Stimulated activated CD4-positive, alpha-beta T cell treated with anti-CD3 and anti-CD28 coated beads, Interleukin-4, amount 100 ng/mL, for 4 hours (primary cell): ENCODE measurements at places on chromosomes 11 and 22.

- peak; percentile 54 for DNase-seq
Observed at GRCh38 chr22:37162221-37163095, 12.7 kb upstream of the IL2RB start.

DNA sequence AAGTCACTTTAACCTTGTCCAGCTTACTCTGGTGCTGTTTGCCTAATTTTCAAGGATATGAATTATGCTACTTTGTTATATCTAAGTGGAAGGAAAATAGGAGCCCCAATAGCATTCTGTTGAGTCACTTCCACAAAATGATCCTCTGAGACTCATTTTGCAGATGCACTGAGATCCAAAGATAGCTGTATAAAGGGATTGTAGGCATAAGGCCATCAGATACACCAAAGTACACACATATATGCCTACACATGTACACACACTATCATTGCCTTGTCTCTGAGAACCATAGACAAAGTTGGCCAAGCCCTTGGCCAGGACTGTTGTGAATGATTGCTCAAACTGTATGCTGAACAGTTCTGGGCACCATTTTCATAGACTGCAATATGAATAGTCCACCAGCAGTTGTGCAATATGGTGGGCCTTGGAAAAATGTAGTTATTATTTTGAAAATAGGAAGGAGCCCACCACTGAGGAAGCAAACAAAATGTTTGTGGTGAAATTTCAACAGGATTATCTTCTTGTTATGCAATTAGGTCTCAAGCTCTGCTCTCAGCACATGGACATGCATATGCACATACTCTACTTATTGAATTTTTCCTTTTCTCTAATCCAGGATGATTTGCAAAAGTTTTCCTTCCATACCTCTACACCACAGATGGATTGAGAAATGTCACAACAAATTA lies 186.0 kb upstream of the CTSC start:
- DNase-seq, result no peak

GRCh38 chr11:122852074-122852795 lies 13.9 kb downstream of the CRTAM start:
- DNase-seq, result no peak

GRCh38 chr11:57424137-57424791 lies 2.7 kb downstream of the SLC43A3 start:
- DNase-seq, result no peak

DNA sequence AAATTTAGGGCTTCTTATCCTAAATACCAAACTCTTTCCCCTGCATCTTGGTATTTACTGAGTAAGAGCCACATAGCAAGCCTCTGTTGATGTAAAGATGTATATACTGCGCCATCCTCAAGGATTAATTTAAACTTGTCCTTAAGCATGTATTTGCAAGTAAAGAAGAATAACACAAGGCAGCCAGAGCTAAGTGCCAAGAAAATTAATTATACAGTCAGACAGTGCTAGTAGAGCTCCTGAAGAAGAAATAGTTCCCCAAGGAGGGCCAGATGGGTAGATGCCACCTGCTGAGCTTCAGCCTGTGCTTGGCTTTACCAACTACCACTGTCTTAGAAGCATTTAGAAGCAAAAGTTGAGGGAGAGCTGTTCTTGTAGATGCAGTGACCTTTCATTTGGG lies 470.0 kb downstream of the BUD13 start:
- DNase-seq, result no peak

- DNase-seq, result no peak
Observed at GRCh38 chr11:114280696-114281095, 15.5 kb upstream of the NNMT start.

DNA sequence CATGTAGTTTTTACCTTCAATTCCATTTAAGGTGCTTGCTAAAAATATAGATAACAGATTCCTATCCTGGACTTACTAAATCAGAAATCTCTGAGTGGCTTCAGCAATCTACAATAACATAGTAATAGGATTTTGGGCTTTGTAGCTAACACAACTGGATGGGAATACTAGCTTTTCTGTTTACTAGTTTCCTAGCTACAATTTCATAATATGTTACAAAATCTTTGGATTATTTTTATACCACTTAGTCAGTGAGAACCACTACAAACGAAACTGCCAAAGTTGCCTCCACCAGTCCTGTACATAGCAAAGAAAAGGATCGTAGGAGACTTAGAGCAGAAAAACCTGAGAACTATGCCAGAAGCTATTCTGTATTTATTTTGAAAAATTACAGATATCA lies 87.7 kb upstream of the ANO3 start:
- DNase-seq, result no peak

GRCh38 chr11:114058871-114059277 lies 637 bp upstream of the ZBTB16 start:
- DNase-seq, result no peak

DNA sequence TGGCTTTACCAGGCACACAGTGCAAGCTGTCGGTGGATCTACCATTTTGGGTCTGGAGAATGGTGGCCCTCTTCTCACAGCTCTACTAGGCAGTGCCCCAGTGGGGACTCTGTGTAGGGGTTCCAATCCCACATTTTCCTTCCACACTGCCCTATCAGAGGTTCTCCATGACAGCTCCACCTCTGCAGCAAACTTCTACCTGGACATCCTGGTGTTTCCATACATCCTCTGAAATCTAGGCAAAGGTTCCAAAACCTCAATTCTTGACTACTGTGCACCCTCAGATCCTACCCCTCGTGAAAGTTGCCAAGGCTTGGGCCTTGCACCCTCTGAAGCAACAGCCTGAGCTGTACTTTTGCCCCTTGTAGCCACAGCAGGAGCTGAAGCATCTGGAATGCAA lies 108.1 kb downstream of the SOX6 start:
- no peak for DNase-seq

DNA sequence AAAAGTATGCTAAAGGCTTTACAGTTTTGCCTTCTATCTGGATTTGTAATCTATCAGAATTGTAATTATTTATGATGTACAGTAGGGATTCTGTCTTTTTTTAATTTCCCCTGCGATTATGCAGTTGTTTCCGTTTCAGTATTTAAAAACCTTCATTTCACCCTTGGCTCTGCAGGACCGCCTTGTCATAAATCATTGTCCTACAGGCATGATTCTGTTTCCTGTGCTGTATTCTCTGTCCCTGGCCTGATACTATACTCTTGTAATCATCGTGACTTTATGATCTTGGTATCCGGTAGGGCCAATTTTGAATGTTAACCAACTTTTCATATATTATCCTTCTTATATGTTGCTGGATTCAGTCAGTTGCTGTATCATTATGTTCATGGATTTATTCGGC lies 151.7 kb downstream of the ATXN10 start:
- DNase-seq, result no peak

DNA sequence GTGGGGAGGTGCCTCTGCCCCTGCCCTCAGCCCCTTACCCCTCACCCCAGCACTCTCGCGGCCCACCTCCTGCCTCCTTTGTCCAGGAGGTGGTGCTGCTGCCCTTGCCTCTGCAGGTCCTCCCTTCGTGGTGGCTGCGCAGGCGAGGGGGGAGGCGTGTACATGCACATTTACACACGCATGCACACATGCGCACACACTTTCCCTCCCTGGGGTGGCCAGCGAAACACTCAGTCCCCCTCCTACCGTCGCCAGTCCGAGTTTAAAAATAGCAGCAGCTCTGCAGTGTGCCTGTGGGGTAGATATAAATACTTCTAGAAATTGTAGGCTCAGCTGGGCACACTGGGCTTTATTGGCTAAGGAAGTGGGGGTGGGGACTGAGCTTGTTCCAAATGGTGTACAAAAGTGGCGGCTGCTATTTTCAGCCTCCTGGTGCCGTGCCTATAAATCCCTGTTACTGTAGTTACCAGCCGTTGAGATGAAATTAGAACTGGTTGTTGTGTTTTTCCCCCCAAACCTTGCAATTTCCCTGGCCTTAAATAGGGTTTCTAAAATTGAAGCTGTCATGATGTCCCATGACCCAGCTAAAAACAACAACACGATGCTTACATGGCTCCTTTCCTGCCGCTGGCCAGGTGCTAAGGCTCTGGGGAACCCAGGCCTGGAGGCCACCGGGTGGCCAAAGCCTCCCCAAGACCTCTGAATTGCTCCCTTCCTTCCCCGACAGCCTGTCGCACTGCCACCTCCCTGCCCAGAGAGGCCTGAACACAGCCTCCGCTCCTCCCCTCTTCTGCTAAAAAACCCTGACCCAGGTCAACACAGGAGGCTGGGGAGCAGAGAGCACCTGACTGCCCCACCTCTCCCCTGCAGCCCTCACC lies 12.4 kb downstream of the PICK1 start:
- no peak for DNase-seq

DNA sequence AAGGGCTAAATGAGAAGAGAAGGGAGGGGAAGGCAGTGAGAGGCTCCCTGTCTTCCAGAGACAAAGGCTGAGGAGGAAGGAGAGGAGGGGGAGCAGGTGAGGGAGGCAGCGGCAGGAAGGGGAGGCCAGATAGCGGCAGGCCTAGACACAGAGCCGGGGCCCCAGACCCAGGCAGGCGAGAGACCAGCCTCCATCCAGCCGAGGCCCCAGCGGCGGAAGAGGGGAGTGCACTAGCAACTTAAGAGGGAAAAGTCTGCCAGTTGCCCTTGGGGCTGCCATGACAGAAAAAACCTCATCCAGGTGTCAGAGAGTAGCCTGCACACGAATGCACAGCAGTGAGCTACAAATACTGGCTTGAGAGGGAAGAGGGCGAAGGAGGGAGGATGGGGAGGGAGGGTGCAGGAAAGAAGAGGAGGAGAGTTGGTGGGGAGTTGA lies 46.7 kb downstream of the IGLL1 start:
- DNase-seq, result peak; percentile 38

DNA sequence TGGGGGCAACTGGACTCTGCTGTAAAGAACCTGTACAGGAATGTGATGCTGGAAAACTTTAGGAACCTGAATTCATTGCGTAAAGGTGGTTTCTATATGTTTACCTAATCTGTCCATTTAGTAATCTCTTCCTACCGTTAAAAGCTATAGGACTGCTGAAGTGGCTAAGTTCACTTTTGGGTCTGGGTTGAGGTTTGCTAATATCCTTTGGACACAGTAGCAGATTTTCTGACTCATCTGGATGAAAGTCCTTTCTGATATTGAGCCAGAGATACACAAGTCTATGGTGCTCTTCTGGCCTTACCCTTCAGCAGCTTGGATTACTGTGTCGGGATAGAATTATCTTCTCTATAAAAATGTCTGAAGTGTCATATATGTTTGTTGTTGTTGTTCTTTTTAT lies 16.9 kb downstream of the ZNF215 start:
- no peak for DNase-seq

GRCh38 chr11:11916981-11917399 lies 75.2 kb downstream of the USP47 start:
- no peak for DNase-seq

- no peak for DNase-seq
Observed at GRCh38 chr22:43707648-43708047, 104.5 kb downstream of the EFCAB6 start.

- no peak for DNase-seq
Observed at GRCh38 chr11:44165432-44165831, 70.0 kb downstream of the EXT2 start.

DNA sequence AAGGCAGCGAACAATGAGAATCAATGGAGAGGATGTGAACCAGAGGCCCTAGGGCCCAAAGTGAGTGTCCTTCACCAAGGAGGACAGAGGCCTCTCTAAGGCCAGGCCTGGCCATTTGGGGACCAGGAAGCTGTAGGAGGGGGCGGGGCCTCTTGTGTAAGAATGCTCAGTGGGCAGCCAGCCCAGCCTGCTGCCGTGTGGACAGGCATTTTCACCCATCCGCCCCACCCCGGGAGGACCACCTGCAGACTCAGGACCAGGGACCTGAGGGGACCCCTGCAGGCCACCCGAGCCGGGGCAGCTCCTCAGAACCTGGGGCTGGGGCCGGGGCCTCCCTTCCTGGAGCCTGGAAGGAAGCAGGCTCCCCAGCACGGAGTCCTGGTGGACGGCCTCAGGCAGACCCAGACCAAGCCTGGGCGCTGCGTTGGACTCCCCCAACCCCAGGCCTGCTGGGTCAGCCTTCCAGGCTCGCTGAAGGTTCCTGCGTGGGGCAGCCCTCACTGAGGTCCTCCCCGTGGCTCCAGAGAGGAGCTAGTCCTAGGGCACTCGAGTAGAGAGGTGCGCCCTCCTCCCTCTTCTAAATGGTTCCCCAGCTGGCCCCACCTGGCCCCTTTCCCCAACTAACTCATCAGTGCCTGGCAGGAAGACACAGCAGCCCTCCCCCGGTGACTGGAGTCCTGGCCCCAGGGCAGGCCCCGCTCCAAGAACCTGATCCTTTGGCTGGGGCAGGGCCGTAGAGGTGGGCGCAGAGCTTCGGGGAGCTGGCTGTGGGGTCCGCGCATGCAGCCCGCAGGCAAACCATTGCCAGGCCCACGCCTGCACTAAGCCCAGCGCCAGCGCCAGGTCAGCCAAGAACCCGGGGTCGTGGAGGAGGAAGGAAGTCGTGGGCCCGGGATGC lies 1.5 kb upstream of the TRABD start:
- no peak for DNase-seq

- DNase-seq, result no peak
Observed at GRCh38 chr11:68009391-68010089, 587 bp upstream of the ALDH3B1 start.

DNA sequence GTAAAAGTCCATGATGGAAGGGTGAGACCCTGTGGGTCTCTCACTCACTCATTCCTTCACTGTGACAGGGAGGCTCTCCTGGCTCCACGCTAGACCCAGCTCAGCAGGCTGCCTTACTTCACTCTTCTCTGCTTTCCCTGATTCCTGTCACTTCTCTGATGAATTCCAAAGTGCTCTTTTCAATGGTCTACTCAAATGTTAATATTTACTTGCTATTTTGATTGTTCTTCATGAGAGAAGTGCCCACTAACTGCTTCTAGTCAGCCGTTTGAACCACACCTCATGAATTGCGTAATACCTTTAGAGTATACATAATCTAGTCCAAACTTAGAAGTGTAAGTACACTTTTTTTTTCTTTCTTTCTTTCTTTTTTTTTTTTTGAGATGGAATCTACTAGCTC lies 1350.2 kb upstream of the RAG2 start:
- DNase-seq, result no peak

DNA sequence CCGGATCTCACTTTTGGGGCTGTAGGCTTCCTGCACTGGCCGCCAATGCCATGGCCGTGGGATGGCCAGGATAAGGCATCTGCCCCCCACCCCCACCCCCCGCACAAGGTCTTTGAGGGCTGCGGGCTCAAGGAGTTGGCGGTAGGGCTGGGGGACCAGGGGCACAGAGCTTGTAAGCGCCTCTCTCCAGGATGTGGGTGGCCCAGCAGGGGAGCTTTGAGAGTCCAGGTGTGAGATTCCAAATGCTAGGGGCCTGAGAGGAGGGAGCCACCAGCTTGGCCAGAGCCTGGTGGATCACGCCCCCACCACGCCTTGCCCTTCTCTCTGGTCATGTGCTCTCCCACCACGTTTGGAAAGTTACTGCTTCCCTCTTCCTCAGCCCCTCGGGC lies 5.0 kb downstream of the CD81 start:
- DNase-seq, result no peak
